ENCODE measurements at places on chromosomes 3 and 15.

GRCh38 chr3:65974509-65974908 lies 64.2 kb downstream of the MAGI1 start:
- no peak for DNase-seq

DNA sequence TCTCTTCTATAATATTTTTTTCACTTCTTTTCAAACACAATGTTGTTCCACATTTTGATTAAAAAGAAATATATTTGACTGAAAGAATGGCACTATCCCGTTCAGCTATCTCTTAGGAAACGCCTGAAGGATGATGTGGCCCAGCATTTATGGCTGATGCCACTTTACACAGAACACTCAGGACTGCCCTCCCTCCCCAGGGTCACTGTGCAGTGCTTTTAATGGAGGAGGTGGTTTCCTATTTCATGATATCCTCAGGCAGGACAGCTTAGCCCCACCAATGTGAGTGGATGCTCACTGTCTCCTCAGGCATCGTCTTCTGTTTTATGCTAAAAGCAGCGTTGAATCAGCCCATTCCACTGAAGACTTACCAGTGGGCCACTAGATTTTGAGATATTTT lies 135.9 kb downstream of the KCNAB1 start:
- no peak for DNase-seq

- no peak for DNase-seq
These were observed 392.3 kb upstream of the TPRG1 start for GRCh38 chr3:188779281-188779980.

GRCh38 chr3:10915376-10915775 lies 77.2 kb upstream of the SLC6A1 start:
- DNase-seq: no peak

- DNase-seq: no peak
These were observed 18.7 kb downstream of the MYO1E start for GRCh38 chr15:59353994-59354416.

DNA sequence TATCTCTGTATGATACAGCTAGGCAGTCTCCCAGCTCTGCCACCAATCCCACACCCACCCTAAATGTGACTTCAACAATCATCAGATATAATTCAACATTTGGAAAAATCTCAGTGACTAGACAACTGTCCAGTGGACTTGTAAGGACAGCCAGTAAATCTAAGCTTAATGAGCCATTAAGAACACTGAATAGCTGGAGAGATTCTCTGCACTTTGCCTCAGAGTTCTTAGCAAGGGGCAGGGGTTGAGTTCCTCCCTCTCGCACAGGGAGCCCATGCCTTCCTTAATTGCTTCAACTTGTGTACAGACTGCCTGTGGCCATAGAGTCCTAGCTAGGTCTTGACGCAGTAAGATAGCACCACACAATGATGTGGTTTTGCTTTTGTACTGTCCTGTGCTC lies 15.6 kb downstream of the MEX3B start:
- no peak for DNase-seq

DNA sequence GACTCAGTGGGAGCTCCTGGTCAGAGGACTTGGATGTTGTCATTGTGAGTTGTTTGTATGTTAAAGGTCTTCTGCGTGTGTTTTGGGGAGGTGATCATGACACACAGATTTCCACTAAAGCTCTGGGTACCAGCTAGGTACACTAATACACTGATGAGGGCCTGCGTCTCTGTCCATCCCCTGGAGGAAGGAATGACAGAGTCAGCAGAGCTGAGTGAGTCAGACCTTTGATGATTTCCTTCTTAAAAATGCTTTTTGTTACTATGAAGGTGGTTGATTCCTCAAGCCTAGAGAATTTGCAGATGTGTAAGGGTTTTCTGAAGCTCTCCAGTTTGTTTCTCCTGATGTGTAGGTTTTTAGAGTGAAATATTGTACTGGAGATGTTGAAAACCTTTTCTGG lies 424.1 kb upstream of the TPM1 start:
- DNase-seq: no peak

GRCh38 chr15:76979331-76979925 lies 15.5 kb upstream of the PSTPIP1 start:
- no peak for DNase-seq

- DNase-seq: no peak
These were observed 46.2 kb downstream of the DMXL2 start for GRCh38 chr15:51576286-51576850.

DNA sequence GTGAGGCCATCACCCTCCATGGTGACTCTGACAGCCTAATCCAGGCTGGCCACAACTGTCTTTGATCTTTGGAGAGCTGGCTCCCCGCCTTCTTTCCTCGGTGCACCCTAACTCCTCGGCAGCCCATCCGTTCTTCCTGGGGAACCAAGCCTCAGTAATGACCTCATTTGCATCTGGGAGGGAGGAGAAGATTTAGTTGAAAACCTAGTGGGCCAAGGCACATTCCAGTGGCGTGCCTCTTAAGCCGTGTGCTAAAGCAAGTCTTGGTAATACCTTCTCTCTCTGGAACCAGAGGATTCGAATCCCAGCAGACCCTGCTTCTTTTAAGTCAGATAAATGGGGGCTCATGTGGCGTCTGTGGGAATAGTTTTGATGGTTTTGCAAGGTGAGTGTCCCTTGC lies 233.1 kb downstream of the EBLN2 start:
- no peak for DNase-seq

DNA sequence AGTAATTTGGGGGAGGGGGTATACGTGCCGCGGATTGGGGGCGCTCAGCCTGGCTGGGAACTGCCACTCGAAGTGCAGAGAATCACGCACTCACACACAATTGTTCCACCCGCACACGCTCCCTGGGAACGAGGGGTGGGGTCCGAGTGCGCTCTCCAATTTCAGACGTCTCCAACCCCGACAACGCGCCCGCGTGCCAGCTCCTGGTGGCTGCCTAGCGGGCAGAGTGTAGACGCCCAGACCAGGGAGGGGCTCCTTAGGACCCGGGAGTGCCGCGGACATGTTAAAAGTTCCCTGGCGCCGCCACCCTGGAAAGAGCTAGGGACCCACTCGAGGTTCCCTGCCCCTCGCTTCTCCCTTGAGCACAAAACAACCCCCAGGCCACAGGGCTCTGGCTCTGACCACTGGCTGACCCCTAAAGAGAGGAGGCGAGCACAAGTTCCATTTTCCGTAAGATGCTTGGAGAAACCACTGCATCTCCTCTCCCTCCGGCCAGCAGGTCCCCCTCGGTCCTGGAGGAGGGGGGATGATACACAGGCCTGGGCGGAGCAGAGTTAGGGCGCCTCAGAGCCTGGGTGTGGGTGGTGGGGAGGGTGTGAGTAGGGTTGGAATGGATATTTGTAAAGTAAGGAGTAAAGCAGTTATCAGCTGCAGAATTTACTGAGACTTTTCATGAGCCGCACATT lies 894 bp upstream of the ANKRD63 start:
- DNase-seq: no peak

DNA sequence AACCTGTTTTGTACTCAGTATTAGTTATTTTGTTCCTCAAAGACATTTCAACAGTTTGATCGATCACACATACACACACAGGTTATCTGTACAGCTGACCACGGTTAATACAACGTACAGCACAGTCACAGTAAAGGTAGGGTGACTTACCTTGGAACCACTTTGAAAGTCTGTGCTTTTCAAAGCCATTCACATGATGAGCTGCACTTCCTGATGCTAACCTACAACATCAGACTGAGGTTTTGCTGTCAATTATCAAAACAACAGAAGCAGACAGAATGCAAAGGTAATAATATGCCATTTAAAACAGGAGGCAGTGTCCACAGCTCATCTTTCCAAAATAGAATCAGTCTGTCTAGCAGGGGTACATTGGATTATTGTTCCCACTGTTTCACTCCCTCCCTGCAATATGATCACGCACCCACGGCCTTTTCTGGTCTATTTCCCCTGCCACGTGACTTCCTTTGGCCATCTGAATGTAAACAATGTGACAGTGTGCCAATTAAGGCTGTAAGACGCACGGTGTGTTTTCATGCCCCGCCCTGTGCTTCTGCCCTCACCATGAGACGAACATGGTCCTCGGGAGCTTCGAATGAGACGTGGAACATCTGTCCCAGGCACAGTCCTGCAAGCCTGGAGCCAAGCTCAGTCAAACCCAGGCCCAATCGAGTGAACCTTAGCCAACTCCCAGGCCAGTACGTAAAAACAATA lies 102.4 kb downstream of the FMN1 start:
- DNase-seq: peak; percentile 25

GRCh38 chr15:69132977-69133861 lies 27.2 kb upstream of the GLCE start:
- DNase-seq: no peak

GRCh38 chr3:95424279-95424678 lies 1361.4 kb downstream of the NSUN3 start:
- no peak for DNase-seq

- no peak for DNase-seq
These were observed 129.9 kb upstream of the HES1 start for GRCh38 chr3:194005930-194006501.

DNA sequence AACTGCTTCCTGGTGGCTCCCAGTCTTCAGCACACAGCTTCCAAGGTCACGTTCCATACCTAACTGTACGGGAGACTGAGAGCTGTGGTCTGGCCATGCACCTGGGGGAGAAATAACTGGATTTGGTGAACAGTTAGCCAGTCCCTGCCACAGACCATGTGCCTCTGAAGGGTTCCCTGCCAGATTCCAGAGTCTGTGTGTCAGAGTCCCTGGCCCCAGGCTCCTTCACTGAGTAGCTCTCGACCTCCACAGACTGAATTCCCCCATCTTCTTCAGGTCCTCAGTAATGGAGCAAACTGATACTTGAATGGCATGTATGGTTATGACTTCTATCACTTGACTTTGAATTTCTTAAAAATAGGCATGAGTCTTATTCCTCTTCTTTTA lies 17.5 kb downstream of the MKRN2OS start:
- no peak for DNase-seq

DNA sequence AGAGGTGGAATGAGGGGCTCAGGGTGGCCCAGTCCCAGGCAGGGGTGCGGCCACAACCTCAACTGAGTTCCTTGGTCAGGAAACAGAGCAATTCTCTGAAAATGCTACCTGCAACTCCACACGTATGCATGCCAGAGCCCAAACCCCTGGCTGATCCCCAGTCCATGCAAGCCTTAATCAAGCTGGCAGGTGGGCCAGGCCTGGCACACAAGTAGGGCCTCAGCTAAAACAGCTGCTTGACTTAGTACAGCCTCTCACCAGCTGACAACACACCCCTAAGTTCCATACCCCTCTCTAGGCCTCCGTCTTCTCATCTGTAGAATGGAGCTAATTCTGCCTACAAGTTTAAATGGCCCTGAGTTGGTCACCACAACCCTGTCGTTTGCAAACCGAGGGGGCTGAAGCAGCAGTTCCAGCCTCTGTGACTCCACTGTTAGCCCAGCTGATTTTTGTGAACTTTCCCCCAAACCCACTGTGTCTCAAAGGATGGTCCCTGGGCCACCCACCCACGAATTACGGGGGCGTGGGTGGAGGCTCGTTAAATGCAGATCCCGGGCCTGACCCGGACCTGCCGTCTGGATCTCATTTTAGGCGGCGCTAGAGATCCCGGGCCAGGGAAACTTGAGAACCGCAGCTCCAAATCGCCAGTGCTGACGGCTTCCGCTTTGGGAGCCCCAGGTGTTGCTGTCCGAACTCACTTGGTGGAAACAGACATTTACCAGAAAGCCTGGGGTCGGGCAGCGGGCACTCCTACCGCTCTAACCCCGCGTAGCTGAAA lies 927 bp downstream of the CHDH start:
- no peak for DNase-seq

- no peak for DNase-seq
These were observed 154.0 kb upstream of the THBS1 start for GRCh38 chr15:39426552-39427532.

GRCh38 chr3:126155280-126155640 lies 25.1 kb downstream of the ALDH1L1 start:
- no peak for DNase-seq

GRCh38 chr15:42553554-42553953 lies 4.9 kb downstream of the HAUS2 start:
- DNase-seq: no peak

DNA sequence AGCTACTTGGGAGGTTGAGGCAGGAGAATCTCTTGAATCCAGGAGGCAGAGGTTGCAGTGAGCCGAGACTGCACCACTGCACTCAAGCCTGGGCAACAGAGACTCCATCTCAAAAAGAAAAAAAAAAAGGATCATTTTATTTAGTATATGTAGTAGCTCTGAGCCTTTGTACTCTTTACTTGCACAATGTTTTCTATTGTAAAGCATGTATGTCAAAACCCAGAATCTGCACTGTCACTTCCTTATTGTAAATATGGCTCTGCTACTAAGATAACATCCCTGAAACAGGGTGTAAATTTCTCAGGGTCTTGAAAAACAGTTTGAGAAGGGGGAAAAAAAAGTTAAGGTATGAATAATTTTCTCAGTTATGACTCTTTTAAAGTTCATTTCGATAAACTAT lies 35.1 kb downstream of the SLMAP start:
- no peak for DNase-seq

DNA sequence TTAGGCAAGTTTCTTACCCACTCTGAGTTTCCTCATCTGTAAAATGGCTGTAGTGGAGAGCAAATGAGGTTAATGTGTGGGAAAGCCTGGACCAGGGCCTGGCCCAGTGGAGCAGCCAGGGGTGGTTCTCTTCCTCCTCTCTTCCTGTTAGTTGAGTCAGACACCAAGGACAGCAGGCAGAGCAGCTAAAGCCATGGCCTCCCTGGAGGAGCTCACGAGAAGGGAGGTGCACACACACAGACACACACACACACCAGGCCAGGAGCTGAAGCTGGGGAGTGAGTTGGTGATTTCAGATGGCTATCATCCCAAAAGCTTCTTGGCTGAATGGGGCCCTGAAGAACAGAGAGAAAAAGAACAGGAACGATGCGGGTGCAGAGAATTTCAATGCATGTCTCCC lies 33.2 kb upstream of the TSPAN3 start:
- no peak for DNase-seq

GRCh38 chr15:23567921-23568320 lies 2.4 kb downstream of the MKRN3 start:
- DNase-seq: no peak

DNA sequence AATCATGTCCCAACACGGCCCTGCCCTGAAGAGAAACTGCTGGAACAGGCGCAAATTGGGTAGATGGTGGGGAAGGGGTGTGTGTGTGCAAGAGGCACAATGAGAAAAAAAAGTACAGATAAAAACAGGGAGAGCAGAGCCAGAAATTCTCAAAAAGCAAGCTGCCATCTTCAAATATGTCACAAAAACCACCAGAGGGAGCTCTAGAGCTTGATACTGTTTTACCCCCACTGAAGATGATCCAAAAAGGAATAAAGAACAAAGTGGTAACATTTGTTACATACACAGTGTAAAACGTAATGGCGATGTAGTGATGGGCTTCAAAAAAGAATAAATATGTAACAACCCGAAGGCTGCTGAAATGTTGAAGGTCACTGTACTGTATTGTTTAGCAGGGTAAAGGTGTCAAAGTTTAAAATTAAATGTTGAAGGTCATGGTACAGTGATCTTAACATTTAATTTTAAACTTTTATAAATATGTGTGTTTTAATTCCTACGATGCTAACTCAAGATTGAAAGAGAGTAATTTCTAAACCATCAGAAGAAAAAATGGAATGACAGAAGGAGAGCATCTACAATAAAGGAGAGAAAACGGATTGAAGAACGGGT lies 6.0 kb downstream of the SNRPA1 start:
- no peak for DNase-seq

- DNase-seq: no peak
These were observed 212.2 kb downstream of the STT3B start for GRCh38 chr3:31744913-31745312.
